ENCODE measurements at places on chromosomes 6 and 20. TPM values are rescaled to one million over a fixed set of nuclear protein-coding genes. Genes with fewer than 3 reads are reported as not detected.

DNA sequence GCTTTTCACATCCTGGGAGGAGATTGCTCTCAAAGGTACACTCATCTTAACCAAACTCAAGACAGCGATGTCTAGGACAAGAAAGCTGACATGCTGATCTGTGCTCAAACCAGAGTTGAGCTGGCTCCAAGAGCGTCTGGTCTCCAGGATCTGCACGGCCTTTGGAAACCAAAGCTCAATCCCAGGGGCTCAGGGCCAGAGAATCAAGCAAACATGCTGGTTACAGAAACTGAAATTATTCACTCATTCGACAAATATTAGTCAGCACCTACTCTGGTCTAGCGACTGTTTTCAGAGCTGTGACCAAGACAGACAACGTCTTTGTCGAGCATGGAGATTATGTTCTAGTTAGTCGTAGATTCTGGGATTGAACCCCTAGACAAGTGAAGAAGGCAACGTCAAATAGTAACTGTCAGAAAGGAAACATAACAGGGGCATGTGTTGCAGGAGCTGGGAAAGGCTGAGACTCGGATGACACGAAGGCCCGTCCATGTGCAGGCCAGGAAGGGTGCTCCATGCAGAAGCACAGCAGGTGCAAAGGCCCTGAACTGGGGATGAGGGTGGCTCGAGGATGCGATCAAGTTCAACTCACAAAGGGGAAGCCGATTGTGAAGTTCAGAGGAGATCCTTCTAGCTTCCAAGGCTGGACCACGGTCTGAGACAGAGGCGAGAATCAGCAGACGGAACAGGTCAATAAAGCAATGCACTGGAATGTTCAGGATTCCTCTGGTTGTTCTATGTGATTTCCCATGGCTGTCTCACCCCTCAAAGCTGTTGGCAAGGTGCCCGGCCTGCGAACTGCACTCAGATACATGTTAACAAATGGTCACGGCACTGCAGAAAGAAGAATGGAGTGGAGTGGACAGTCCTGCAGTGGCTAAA is 12.5 kb upstream of the PCK1 start:
- no peak overlapping the region for H3K27ac ChIP-seq
- no peaks in the 10 kb centered on the region for H3K36me3 ChIP-seq
- H3K4me3 ChIP-seq, result no peak overlapping the region
- H3K4me1 ChIP-seq, result peaks cover 8% of the 10 kb centered on the region
- no peaks in the 10 kb centered on the region for H3K27me3 ChIP-seq

DNA sequence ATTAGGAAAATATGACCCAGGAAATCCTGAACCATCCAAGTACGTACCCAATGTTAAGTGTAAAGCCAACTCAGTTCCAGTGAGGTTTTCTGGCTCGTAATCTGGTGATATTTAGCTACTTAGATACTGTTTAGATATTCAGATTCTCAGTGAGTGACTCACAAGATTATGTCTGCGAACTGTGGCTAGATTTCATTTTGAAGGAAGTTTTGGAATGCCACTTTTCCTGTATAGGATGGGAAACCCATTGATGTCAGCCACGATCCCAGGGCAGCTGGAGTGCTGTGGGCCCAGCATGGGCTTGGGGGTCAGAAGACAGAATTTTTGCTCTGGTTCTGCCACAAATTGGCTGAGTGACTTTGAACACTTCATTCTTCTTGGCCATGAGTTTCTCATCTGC is 76.3 kb downstream of the TMEM170B start:
- H3K4me1 ChIP-seq, result no peaks in the 10 kb centered on the region
- no peak for DNase-seq
- H3K4me3 ChIP-seq, result no peak overlapping the region
- no peaks in the 10 kb centered on the region for H3K27me3 ChIP-seq

Gene PPP1R14C
- polyA plus RNA-seq, result 14.3 TPM

GRCh38 chr6:56954403-56955170 is at the start of gene BEND6:
Gene BEND6 (plus strand): TSS chr6:56955107. CDS start chr6:56981811, 26,704 bp downstream.
- peaks cover 50% of the 10 kb centered on the region for H3K27me3 ChIP-seq
- H3K27ac ChIP-seq, result no peak within 1 kb of the TSS
- peak within 1 kb of the TSS; percentile 41 for H3K4me3 ChIP-seq
- DNase-seq, result no peak
- peaks cover 17% of the 10 kb centered on the region for H3K4me1 ChIP-seq

DNA sequence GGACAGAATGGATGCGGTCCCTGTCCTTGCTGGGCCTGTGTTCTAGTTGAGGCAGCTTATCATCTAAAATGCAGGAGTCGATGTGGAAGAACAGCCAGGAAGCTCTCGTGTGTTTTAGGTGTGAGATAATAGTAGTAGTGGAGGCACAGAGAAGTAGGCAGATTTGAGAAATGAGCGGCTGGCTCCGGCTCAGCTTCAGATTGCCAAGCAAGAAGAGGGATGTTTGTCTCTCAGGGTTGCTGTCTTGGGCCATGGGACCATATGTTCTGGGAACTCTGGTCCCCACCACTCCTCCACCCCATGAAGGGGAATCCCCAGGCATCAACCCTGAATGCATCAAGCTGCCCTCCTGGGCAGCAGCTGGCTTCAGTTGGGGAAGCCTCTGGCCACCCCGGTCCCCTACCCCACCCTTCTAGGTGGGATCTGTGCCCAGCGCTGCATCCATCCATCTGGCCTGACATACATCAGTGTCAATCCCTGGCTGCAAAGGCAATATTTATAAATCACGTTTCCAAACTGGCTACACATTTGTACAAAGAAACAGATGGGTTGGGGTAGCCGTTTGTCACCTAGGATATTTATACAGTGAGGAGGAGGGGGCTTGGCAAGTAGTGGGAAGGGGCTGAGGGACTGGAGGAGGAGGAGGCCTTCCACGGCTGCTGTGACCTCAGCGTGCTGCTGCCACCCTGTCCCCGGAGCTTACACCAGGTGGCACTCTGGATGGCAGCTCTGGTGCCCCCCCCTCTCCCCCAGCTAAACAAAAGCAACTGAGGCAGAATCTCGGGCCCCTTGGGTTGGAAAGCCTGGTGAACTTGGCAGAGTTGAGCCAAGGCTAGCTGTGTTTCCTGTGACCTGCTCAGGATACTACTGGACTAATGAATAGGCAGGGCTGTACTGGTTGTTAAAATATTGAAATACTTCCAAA is 64.4 kb downstream of the CD40 start:
- no peaks in the 10 kb centered on the region for H3K36me3 ChIP-seq
- H3K4me3 ChIP-seq, result no peak overlapping the region
- peaks cover 8% of the 10 kb centered on the region for H3K27me3 ChIP-seq
- no peak overlapping the region for H3K27ac ChIP-seq
- no peak for DNase-seq

GRCh38 chr6:129733290-129733689 is 23.3 kb upstream of the ARHGAP18 start:
- H3K36me3 ChIP-seq, result no peaks in the 10 kb centered on the region
- H3K27me3 ChIP-seq, result no peaks in the 10 kb centered on the region
- no peak overlapping the region for H3K27ac ChIP-seq
- H3K4me1 ChIP-seq, result no peaks in the 10 kb centered on the region
- H3K4me3 ChIP-seq, result no peak overlapping the region

DNA sequence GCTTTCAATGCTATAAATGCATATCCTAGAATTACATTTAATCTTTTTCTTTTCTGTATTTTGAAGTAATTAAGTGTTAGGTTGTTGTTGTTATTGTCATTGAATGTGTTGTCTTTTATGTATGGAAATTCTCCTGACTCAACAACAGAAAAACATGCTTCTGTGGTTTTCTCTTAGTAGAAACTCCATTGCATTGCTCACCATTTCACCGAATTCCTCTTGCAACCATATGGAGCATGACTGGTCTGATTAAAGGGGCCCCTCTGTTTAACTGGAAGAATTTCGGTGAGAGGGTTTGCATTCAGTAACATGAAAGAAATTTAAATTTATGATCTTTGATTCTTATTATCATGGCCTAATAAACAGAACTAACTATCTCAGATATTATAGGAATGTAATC is 454.3 kb upstream of the JARID2 start:
- H3K27me3 ChIP-seq, result no peaks in the 10 kb centered on the region
- H3K4me1 ChIP-seq, result peaks cover 12% of the 10 kb centered on the region
- no peaks in the 10 kb centered on the region for H3K36me3 ChIP-seq
- no peak for DNase-seq
- no peak overlapping the region for H3K4me3 ChIP-seq

DNA sequence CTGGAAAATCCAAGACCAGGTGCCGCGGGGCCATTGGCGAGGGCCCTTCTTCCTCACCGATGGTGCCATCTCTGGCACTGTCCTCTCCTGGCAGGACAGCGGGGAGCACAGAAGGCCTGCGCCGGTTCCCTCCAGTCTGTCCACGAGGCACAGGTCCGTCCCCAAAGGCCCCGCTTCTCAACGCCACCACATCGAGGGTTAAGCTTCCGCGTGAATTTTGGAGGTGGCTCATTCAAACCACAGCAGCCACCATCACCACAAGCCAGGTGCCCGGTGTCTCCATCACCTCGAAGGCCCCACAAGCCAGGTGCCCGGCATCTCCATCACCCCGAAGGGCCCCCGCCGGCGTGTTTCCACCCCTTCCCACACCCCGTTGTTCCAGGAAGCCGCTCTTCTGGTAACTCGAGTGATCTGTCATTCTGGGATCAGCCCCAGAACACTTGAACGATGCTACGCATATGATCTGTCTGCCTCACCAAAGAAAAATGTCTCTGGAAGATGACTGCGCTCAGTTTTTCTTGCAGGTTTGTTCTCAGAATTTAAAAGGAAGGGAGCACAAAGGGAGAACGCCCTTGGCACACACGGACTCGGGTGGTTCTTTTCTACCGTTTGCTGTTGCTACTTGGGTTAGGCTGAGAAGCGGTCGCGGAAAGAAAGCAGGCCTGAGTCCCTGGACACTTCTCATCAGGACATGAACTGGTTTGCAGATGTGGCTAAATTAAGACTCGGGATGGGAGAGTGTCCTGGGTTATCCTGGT is 9.9 kb upstream of the KIF25 start:
- no peak overlapping the region for H3K4me3 ChIP-seq
- no peak for DNase-seq
- H3K4me1 ChIP-seq, result no peaks in the 10 kb centered on the region
- H3K27me3 ChIP-seq, result no peaks in the 10 kb centered on the region
- H3K27ac ChIP-seq, result no peak overlapping the region

Gene EMILIN3
- 1.6 TPM for polyA plus RNA-seq

DNA sequence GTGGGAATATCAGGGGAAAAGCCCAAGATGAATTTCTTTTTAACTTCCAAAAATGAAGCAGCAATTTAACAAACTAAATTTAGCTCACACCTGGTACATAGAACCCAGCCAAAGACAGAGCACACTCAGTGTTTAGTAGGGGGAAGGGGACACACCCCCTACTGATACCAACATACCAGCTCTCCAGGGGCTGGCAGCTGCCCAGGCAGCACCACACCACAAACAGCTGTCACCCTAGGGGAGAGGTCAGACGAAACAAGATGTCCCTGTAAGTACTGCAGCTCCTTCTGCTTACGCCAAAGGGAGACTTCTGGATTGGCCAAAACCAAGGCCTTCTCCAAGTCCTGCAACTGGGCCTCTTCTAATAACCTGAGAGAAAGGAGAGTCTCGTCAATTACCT is 26.0 kb downstream of the MDN1 start:
- H3K4me3 ChIP-seq, result no peak overlapping the region
- no peak for DNase-seq
- peaks cover 28% of the 10 kb centered on the region for H3K36me3 ChIP-seq
- no peaks in the 10 kb centered on the region for H3K4me1 ChIP-seq
- H3K27ac ChIP-seq, result no peak overlapping the region

Gene UNC5CL
- 57.7 TPM for polyA plus RNA-seq

GRCh38 chr6:125008957-125009356 is 46.7 kb downstream of the RNF217 start:
- no peaks in the 10 kb centered on the region for H3K36me3 ChIP-seq
- peak overlapping the region; percentile 8 for H3K27ac ChIP-seq
- H3K4me1 ChIP-seq, result no peaks in the 10 kb centered on the region
- no peak overlapping the region for H3K4me3 ChIP-seq

Gene BMP6
- 1.4 TPM for polyA plus RNA-seq

DNA sequence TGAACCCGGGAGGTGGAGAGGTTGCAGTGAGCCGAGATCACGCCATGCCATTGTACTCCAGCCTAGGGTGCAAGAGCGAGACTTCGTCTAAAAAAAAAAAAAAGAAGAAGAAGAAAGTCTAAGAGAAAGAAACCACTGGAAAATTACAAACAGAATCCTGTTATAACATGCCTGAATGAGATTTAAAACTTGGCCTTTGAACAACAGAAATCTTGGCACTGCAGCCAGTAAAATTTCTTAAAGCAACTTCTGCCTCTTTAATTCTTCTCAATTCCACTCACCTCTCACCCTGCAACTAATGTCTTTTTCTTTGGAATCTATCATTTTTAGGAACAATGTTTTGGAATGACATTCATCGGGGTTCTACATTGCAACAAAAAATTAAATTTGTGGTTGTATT is 26.3 kb downstream of the PM20D2 start:
- H3K4me1 ChIP-seq, result no peaks in the 10 kb centered on the region
- H3K27me3 ChIP-seq, result no peaks in the 10 kb centered on the region
- no peaks in the 10 kb centered on the region for H3K36me3 ChIP-seq
- no peak overlapping the region for H3K4me3 ChIP-seq
- no peak overlapping the region for H3K27ac ChIP-seq

Gene HAO1
- polyA plus RNA-seq, result 0.04 TPM

Gene POPDC3
- polyA plus RNA-seq, result not detected

- no peaks in the 10 kb centered on the region for H3K36me3 ChIP-seq
- DNase-seq, result peak; percentile 91
- H3K27ac ChIP-seq, result peak overlapping the region; percentile 77
- peaks cover 2% of the 10 kb centered on the region for H3K4me1 ChIP-seq
- no peaks in the 10 kb centered on the region for H3K27me3 ChIP-seq
- H3K4me3 ChIP-seq, result no peak overlapping the region
Measured at GRCh38 chr6:137978252-137978896, 111.3 kb downstream of the TNFAIP3 start.

DNA sequence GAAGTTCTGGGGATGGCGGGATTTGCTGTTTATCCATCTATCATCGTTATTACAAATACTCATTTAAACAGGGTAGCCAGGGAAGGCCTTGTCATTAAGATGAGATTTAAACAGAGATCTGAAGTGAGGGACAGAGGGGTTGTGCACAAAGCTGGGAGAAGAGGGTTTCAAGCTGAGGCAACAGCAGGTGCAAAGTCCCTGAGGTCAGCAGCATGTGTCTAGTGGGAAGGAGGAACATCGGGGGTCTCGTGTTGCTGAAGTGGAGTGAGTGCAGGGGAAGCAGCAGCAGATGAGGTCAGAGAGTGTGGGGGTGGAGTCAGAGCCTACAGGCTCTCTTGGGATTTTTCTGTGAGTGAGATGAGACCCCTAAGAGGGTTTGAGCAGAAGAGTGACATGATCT is 52.0 kb downstream of the CDH22 start:
- no peak overlapping the region for H3K27ac ChIP-seq
- H3K4me3 ChIP-seq, result no peak overlapping the region
- H3K36me3 ChIP-seq, result no peaks in the 10 kb centered on the region
- H3K4me1 ChIP-seq, result no peaks in the 10 kb centered on the region
- no peaks in the 10 kb centered on the region for H3K27me3 ChIP-seq

Gene HLA-DMB
- polyA plus RNA-seq, result 34.7 TPM

- no peak for DNase-seq
- no peaks in the 10 kb centered on the region for H3K4me1 ChIP-seq
- H3K27me3 ChIP-seq, result no peaks in the 10 kb centered on the region
Measured at GRCh38 chr20:36666181-36666740, 20.3 kb upstream of the SLA2 start.

Gene C6orf58
- 0.09 TPM for polyA plus RNA-seq
